ENCODE measurements at places on chromosomes 16 and 17. TPM values are rescaled to one million over a fixed set of nuclear protein-coding genes. Genes with fewer than 3 reads are reported as not detected.

LGALS9C gene
- not detected for total RNA-seq

DNA sequence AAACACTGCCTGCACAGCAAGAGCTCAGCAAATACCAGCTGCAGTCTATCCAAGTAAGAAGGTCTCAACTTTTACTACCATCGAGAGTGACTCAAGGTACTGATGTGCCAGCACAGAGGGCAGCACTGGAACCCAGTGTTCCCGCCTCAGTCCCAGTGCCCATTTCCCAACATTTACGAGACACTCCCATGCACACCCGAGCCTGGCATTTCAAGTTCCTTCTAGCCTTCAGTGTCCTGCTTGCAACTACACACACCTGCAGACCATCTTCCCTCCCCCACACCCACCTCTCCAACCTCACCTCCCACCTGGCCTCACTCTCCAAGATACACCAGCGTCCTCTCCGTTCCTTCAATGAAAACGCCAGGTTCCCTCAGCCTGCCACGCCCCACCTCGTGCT lies 3.2 kb downstream of the KLHDC4 start:
- no peaks in the 10 kb centered on the region for H3K27me3 ChIP-seq
- no peaks in the 10 kb centered on the region for H3K36me3 ChIP-seq
- no peak for DNase-seq
- H3K4me1 ChIP-seq, result no peaks in the 10 kb centered on the region
- no peak overlapping the region for H3K4me3 ChIP-seq

DNA sequence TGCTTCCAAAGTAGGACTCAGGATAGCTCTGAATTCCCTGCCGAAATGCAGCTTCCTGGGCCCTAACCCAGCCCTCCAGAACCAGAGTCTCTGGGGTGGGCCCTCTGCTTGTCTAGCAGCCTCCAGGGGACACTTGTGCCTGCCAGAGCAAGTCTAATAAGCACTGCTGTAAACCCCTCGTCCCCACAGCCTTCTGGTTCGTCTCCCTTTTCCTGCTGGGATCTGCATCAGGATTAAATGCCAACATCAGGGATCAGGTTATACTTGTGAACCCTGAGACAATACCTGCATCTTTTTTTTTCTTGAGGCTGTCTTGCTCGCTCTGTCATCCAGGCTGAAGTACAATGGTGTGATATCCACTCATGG lies 282.0 kb downstream of the SEC14L1 start:
- no peaks in the 10 kb centered on the region for H3K27me3 ChIP-seq
- no peak overlapping the region for H3K4me3 ChIP-seq
- DNase-seq, result no peak
- H3K36me3 ChIP-seq, result no peaks in the 10 kb centered on the region
- no peaks in the 10 kb centered on the region for H3K4me1 ChIP-seq

HLF gene
- 12.4 TPM for total RNA-seq

GAS7 gene
- 56.8 TPM for total RNA-seq

- H3K36me3 ChIP-seq, result peaks cover 5% of the 10 kb centered on the region
- H3K4me1 ChIP-seq, result no peaks in the 10 kb centered on the region
- H3K27ac ChIP-seq, result no peak overlapping the region
- DNase-seq, result no peak
- no peaks in the 10 kb centered on the region for H3K27me3 ChIP-seq
- H3K4me3 ChIP-seq, result no peak overlapping the region
Measured at GRCh38 chr17:40268141-40268712, 19.5 kb upstream of the CDC6 start.

DNA sequence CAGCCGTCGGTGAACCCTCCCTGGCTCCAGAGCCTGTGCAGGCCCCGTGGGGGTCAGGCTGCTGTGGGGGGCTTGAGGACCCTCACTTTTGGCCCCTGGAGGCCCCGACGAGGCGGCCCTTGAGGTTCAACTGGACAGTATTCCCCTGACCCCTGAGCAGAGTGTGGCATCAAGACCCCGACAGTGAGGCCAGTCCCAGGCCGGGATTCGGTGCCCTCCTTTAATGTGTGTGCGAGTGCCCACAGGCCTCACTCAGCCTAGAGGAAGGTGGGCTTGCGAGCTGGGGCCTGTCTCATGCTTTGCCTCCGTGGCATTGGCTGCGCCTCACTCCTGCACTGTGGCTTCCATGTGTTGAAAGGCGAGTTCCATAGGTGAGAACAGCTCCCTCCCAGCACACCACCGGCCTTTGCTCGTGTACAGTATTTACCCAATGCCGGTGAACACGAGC lies 94.5 kb downstream of the METRNL start:
- no peak for DNase-seq
- no peaks in the 10 kb centered on the region for H3K36me3 ChIP-seq
- H3K27ac ChIP-seq, result no peak overlapping the region
- H3K4me1 ChIP-seq, result no peaks in the 10 kb centered on the region

GRCh38 chr16:81823111-81823510 lies 44.0 kb downstream of the PLCG2 start:
- no peak overlapping the region for H3K27ac ChIP-seq
- no peaks in the 10 kb centered on the region for H3K4me1 ChIP-seq
- no peak for DNase-seq
- H3K36me3 ChIP-seq, result no peaks in the 10 kb centered on the region
- H3K4me3 ChIP-seq, result no peak overlapping the region

- no peak overlapping the region for H3K27ac ChIP-seq
- no peaks in the 10 kb centered on the region for H3K27me3 ChIP-seq
- no peaks in the 10 kb centered on the region for H3K36me3 ChIP-seq
- DNase-seq, result no peak
Measured at GRCh38 chr17:62085511-62086408, 20.7 kb upstream of the MED13 start.
